Type B pancreatic cell (in vitro differentiated cells): ENCODE measurements at places on chromosomes 5 and 9. TPM values are rescaled to one million over a fixed set of nuclear protein-coding genes. Genes with fewer than 3 reads are reported as not detected.

DNA sequence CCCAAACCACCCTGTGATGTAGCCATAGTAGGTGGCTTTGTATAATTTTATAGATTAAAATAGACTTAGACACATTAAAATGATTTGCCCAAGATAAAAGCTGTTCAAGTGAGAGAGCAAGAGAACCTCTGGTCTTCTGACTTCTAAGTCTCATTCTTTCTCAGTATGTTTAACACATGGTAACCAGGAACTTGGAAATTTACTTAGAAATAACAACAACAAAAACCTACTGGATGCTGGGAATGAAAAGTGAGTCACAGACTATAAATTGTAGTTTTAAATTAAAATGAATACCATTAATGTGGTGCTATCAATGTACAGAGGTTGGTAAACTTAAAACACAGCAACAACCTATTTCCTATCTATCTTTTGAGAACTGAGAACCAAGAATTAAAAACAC, 30.4 kb downstream of the HMGCR start:
- no peaks in the 10 kb centered on the region for H3K27me3 ChIP-seq
- no peaks in the 10 kb centered on the region for H3K36me3 ChIP-seq
- no peak for DNase-seq
- peaks cover 8% of the 10 kb centered on the region for H3K4me1 ChIP-seq
- no peak overlapping the region for H3K27ac ChIP-seq
- H3K4me3 ChIP-seq, result no peak overlapping the region

- H3K4me3 ChIP-seq, result no peak overlapping the region
- H3K27me3 ChIP-seq, result peaks cover 12% of the 10 kb centered on the region
- no peaks in the 10 kb centered on the region for H3K36me3 ChIP-seq
- no peaks in the 10 kb centered on the region for H3K4me1 ChIP-seq
These were observed 3.9 kb downstream of the LCN8 start for GRCh38 chr9:136754059-136754572.

Gene GGTA1
- total RNA-seq, result not detected in 2 replicates

Gene HARS1
- total RNA-seq, result 55.3 and 67.7 TPM in 2 replicates

DNA sequence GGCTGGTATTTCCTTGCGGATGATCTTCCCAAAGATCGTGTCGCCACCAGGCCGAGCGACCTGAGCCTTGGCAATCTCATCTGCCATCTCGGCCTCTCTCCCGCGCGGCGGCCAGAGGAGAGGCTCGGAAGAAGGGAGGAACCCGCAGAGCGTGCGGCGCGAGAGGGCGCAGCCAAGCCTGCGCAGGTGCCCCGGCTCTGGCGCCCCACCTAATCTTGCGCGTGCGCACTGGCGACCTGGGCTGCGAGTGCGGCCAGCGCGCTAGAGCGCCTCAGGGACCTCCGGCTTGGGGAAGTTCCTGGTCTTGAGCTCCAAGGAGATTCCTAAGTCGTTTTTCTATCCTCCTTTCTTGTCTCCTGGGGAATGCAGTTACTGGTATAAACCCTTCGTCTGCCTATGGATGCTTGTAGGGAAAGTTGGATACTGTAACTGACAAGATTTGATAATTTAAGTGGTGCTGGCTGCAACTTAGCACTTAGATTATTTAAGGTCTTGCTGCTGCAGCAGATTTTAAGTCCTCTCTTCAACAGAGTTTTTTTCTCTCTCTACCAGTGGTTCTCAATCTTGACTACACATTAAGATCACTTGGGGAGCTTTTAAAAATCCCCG, at the start of gene HINT1:
Gene HINT1 (minus strand): TSS at position 138 of the 609 bp plus-strand sequence. CDS start 51 bp downstream, at position 87.
- H3K27me3 ChIP-seq, result no peaks in the 10 kb centered on the region
- H3K36me3 ChIP-seq, result peaks cover 21% of the 10 kb centered on the region
- H3K27ac ChIP-seq, result peak within 1 kb of the TSS; percentile 96
- H3K4me3 ChIP-seq, result peak within 1 kb of the TSS; percentile 98
- DNase-seq, result peak; percentile 96
